ENCODE measurements at places on chromosomes 11 and 22.

DNA sequence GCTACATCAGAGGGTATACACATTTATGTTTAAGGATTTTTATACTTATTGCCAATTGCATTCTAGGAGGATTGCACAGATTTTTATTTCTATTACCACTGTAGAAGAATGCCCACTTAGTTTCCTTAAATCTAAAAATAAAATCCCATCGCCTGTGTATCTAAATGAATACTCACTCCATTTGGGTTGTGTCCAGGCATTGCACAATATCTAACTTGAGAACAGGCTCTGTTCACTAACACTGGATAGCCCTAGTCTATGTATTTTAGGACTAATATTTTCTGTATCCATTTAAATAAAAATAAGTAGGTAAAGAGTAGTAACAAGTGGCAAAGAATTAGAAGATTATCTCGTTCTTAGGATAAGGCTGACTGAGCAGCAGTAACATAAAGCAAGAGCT lies 4.1 kb downstream of the C11orf52 start:
- no peak for DNase-seq

GRCh38 chr11:75262961-75263852 lies 22.6 kb downstream of the TPBGL start:
- DNase-seq, result no peak

- DNase-seq, result no peak
Observed at GRCh38 chr22:31334329-31334728, 11.8 kb downstream of the PATZ1 start.

GRCh38 chr11:69401715-69402114 lies 79.7 kb upstream of the LINC01488 start:
- no peak for DNase-seq

DNA sequence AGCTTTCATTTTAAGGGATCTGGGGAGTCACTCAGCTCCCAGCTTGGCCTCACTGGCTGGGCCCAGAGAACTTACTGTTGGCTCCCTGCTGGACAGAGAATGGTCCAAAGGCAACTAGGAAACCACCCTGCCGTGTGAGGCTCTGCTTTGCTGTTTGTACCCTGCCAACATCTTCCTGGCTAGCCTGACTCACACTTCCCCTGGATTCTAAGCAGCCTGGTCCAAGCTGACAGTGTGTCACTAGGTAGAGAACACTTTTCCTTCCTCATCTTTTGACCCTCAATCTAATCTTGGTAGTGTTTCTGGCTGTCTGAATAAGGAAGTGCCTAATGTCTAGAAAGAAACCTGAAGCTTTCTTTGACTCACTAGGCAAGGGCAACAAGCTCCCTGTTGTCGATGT lies 76.7 kb downstream of the FAR1 start:
- DNase-seq, result no peak

- DNase-seq, result no peak
Observed at GRCh38 chr22:26574001-26574723, 15.8 kb downstream of the TPST2 start.

- no peak for DNase-seq
Observed at GRCh38 chr11:19394525-19395016, 153.8 kb upstream of the E2F8 start.

DNA sequence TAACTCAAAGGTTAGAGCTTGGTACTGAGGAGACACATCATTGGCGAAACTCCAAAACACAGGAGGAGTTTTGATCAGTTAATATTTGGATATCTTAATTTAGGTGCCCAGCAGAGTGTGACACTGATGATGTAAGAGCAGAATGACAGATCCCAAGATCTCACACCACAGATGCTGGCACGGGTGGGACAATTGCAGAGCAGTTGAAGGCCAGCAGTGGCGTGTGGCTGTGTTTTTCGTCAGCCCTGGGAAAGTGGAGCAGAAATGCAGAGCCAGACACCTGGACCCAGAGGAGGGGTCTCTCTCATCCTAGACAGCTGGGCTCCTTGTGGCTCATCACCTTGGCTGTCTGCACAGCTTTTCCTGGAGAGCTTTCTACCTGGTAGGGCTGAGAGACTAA lies 59.7 kb upstream of the CTTN start:
- no peak for DNase-seq

DNA sequence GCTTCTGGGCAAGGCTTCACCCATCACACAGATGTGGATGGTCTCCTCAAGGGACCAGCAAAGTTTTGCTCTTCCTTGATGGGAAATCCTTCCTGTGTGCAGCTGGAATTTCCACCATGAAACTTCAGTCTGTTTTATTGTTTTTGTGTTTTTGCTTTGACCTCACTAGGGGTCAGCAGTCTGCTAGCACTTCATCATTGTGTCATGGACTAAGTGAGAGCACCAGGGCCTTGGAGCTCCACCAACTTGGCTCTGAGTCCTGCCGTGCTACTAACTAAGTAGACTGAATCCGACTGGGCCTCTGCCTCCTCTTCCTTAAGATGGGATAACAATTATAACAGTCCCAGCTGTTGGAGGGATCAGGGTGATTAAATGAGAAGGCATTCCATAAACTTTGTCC lies 305.8 kb upstream of the NCAM1 start:
- no peak for DNase-seq

DNA sequence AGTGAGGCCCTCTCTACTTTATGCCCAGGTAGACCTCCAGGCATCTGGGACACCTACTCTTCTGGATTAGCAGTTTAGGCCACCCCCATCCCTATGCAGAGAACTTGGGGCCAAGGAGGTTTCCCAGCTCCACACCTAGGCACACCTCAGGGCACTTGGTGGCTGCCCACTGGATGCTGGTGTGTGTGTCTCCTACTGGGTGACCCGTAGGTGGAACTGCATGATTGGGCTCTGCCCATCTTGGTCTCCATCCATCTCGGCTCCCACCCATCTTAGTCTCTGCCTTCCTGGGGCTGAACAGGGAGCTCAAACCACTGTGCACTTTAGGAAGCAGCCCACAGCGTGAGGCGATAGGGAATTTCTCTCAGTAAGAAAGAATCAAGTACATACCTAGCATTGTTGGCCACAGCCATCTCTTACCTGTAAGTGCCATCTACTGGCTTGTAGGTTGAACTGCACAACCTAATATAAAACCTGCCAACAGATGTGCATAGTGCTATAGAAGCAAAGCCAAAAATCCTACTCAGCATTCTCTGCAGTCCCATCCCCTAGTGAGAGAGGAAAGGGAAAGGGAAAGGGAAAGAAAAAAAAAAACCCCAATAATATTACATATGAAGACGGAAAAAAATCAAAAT lies 61.6 kb upstream of the PTPN5 start:
- no peak for DNase-seq

GRCh38 chr11:95248666-95249467 lies 17.9 kb upstream of the SESN3 start:
- DNase-seq, result no peak

DNA sequence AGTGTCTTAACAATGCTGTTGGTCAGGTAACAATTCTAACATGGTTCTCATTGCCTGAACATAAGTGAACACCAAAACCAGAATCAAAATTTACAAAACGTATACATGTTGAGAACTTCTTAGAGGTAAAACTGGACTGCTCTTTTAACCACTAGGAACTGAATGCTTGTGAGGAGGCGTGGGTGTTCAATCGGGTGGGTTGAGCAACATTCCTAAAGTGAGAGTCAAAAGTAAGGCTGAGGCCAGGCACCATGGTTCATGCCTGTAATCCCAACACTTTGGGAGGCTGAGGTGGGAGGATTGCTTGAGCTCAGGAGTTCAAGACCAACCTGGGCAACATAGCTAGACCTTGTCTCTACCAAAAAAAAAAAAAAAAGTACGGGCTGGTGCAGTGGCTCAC lies 11.5 kb downstream of the PPME1 start:
- DNase-seq, result no peak

DNA sequence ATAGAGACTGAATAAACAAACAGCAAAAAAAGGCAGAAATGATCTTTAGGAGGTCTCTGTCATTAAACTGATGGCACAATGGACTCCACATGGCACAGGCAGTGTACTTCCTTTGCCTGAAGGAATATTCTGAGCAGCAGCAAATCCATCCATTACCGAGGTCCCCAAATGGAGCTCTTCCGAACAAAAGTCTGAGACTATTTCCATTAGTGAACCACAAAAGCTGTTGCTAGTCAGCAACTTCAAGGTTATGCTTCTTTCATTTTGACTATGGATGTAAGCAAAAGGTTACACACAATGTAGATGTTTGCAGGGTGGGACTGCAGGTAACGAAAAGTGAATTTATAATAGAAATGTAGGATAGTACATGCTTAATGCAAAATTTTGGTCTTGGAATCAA lies 14.5 kb downstream of the NARS2 start:
- DNase-seq, result no peak

- DNase-seq, result no peak
Observed at GRCh38 chr11:72609045-72609444, 65.2 kb downstream of the PDE2A start.

DNA sequence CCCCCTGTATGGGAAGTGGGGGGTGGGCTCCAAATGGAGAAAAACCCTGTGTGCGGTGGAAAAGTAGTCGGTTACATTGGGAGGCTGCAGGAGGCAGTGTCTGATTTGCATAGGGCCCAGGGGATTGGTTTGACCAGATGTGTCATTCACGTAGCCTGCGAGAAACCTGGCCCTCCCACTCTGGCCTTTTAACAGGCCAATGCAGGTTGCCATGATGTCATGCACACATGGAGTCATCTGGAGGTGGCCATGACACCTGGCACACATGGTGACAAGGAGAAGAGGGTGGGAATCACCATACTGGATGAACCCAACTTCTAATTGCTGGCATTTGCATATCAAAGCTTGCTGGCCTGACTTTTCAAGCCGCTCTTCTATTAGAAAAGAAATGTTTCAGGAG lies 50.6 kb downstream of the FAM181B start:
- no peak for DNase-seq

DNA sequence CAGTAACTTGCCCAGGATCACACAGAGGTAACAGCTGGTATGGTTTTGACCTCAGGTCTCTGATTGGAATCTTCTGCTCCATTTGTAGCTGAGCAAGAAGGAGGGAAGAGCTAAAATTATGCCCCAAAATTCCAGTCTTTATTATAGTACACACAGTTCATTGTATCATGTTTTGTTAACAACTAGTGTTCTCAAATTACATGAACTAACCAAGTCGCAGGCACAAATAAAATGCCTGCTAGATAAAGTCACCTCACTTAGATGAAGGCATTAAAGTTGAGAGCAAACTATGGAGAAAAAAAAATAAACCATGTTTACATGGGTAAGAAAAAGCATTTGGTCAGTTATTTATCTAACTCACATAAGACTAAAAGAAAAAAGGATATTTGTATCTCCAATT lies 58.8 kb downstream of the PDGFD start:
- DNase-seq, result no peak

DNA sequence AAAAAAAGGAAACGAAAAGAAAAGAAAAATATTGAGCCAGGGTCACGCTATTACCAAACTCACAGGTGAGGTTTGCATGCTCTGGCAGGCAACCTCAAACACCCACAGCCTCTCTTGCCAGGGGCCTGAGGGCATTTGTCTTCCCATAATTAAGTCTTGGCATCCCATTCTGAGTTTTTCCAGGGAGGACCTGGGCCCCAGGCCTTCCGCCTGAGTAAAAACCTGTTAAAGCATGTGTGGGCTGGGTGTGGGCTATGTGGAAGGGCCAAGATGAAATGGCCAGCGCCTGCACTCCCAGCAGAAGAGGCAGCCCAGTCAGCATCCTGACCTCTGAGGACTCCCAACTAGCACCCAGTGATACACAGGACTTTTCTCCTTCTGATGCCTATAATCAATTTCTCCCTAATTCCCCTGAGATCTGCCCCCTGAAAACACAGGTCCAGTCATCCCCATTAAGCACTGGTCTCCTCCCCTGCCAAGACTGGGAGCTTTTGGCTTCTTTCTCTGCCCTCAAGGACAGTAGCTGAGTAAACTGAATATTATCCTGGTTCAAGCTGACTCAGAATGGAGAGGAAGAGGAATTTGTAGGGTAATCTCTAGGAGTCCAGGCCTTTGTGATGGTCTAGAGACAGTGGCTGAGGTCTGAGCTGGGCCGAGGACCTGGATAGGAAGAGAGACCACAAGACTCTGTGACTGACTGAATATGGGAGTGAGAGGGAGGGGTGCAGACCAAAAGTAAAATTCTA lies 35.6 kb upstream of the ACER3 start:
- DNase-seq, result no peak

- peak; percentile 82 for DNase-seq
Observed at GRCh38 chr11:64844330-64845128, at the start of gene CDC42BPG. Gene CDC42BPG (minus strand): TSS chr11:64844653. CDS start chr11:64844569, 84 bp downstream.

GRCh38 chr11:5597953-5598352 lies 1.5 kb downstream of the TRIM6 start:
- DNase-seq, result no peak

DNA sequence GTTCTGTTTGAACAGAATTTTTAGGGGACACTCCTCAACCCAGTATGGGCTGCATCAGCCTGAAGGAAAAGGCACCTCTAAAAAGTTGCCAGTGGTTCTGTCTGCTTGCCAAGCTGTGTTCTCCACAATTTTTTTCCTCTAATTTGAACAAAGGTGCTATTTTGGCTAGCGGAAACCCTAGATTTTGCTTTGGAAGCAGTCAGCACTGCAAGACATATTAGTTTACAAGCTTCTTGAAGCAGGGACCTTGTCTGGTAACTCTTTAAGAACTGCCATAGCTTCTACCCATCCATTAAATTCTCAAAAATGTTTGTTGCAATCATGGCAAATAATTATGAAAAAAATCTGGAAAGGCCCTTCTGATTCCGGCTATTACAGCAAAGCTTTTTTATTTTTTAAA lies 75.6 kb upstream of the HEPHL1 start:
- DNase-seq, result no peak

- DNase-seq, result no peak
Observed at GRCh38 chr11:120280600-120281051, 40.7 kb downstream of the POU2F3 start.

DNA sequence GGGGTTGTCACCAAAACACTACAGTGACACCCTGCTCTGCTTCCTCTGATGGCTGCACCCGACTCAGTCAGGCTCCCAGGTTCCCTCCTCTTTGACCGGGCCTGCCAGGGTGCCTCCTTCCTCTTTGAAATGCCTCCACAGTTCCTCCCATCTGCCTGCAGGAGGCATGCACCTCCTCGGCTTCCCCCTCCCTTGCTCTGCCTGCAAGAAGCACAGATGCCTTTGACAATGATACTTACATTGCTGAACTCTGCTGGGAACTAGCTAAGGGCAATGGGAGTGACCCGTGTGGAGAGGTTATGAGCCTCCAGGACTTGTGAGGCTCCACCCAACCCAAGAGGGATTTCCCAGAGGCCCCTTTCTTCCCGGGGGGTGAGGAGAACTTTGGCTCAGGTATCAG lies 674.1 kb downstream of the OPCML start:
- DNase-seq, result no peak

DNA sequence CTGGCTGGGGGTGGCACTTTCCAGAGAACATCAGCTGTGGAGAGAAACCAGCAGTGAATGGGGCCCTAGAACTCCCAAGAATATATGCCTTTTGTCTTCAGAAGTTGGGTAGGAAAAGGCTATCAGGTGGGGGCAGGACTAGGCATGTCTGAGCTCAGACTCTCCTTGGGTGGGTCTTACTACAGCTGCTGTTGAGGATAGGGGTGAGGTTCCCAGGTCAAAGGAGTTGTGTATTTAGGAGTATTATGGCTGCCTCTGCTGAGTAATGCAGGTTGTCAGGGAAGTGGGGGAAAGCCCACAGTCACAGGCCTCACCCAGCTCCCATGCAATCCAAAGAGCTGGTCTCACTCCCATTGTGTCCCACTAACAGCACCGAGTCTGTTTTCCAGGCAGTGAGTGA lies 26.1 kb downstream of the SLC22A9 start:
- DNase-seq, result no peak

Data from GM19239 (cell line).